ENCODE measurements at places on chromosomes 5 and 9.

DNA sequence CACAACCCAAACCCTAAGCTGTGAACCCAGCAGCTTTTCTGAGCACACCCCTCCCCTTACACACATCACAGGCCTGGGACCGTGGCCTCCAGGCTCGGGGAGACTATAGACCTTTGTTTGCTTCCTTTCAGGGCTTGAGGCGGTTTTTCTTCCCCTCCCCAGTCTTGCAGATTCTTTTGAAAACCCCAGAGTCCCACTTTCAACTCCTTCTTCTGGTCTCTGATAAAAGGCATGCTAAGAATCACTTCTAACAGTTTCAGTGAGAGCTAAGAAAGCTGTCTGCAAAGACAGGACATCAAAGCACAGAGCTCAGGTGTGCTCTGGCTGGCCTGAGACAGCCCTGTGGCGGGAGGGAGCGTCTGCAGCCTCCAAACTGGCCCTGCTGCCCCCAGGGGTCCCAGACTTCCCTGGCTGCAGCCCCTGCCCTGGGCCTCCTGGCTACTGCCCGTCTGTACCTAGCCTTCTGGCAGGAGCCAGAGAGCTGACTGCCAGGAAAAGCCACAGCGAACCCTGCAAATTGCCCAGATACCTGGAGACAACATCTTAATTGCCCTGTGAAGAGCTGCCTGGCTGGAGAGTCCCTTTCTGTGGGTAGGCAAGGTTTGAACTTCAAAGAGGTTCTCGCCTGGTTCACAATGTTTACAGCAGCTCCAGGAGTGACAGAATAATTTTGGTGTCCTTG lies 138.9 kb downstream of the GADD45G start:
- DNase-seq = no peak

DNA sequence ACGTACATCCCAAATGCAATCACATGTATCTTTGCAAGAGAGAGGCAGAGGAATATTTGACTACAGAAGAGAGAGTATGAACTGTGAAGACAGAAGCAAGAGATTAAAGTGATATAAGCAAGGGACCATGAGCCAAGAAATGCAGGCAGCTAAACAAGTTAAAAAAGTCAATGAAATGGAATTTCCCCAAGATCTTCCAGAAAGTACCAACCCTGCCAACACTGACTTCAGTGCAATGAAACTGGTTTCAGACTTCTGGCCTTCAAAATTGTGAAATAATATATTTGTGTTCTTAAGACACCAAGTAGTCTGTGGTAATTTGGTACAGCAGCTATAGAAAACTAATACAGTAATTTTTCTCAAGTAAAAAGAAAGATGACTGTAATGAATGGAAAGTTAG lies 20.9 kb downstream of the FOXI1 start:
- DNase-seq = no peak

DNA sequence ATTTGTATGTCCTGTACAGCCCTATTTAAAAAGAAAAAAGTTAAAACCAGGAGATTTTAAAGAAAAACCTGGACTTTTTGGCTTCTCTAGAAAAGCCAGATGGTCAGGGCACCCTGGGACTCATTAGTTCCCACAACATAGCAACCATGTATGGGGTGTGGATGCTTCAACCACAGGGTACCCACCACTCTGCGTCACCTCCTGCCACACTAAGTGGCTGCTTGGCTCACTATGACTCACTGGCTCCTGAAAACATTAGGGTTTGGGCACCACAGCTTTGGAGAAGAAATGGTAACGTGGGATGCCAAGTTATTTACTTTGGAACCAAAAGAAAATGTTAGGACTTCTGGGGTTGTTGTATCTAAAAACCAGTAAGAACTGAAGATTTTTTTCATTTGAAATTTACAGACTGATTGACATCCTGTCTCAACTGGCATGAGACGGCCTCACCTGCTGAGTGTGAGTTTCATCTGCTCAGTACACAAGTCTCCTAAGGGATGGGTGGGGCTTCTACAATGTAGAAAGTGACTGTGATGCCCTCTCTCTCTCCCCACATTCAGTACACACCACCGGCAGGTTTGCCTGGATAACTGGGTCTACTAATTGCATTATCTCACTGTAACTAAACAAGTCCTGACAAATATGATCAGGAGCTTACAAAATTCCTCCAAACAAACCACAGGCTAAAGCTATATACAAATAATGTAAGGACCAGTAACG lies 103.9 kb downstream of the ESM1 start:
- DNase-seq = peak; percentile 39

- no peak for DNase-seq
Observed at GRCh38 chr9:4317681-4318080, 17.8 kb upstream of the GLIS3 start.

DNA sequence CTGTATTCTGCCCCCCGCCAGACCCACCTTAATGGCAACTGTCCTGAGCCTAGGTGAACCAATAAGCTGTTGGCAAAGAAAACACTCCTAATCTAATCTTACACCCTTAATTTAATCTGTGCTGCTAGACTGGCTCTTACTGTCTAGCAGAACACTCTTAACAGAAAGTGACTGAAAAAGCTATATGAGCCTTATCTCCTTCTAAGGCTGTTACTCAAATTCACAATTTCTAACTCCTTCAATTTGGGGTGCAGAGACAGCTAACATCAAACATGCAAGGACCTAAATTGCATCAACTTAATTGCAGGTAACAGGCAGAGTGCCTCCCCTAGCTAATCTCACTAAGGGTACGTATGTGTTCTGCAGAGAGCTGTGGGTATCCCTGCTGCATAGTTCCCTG lies 49.5 kb upstream of the MAP1B start:
- no peak for DNase-seq

GRCh38 chr5:111126896-111127295 lies 34.7 kb downstream of the WDR36 start:
- DNase-seq = no peak

GRCh38 chr5:139157556-139157955 lies 40.6 kb downstream of the SIL1 start:
- DNase-seq = no peak

- no peak for DNase-seq
Observed at GRCh38 chr5:131463656-131464055, 171.4 kb downstream of the RAPGEF6 start.

DNA sequence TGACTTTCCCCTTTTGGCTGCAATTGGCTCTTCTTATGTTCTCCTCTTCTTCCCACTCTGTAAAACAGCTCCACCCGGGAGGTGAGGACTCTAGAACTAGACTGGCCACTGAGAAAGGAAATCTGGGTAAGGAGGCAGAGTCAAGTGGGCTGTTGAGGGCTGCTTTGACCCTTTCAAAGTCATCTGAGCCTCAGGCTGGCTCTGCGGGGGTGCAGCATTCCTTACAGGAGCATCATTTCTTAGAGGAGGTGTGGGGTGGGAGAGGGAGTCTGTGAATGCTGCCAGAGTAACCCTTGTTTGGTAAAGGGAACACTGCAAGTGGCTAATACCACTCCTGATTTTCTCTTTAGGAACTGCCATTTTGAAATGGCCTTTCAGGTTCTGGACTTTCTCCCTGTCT lies 377.7 kb upstream of the SMARCA2 start:
- no peak for DNase-seq

DNA sequence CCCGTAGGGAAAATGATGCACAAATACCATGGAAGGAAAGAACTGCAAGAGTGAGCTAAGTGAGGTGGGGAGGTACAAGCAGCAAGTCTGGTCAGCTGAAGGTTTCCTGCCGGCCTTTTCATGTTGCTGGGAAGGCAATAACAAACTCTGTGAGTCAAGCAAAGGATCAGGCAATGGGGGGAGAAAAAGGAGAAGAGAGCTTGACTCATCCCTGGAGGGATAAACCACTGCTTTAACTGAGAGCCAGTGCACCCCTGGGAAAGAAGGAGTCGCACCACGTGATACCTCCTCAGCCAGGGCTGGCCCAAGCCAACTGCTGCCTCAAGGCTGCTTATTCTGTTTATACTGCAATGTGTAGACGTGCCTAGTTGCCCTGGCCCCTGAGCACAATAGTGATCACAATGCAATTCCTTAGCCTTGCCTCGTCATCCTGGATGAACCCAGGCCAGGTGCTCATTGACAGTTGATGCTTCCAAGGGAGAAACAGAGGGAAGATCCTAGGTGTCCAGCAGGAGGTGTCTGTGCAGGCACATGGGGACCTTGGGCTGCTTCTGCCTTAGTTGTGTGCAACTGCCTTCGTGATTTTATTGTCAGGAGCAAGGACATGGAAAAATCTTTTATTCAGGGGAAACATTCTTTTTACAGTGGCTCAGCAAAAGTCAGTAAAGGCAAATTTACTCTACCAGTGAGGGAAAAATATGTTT lies 203.0 kb upstream of the TUT7 start:
- no peak for DNase-seq

DNA sequence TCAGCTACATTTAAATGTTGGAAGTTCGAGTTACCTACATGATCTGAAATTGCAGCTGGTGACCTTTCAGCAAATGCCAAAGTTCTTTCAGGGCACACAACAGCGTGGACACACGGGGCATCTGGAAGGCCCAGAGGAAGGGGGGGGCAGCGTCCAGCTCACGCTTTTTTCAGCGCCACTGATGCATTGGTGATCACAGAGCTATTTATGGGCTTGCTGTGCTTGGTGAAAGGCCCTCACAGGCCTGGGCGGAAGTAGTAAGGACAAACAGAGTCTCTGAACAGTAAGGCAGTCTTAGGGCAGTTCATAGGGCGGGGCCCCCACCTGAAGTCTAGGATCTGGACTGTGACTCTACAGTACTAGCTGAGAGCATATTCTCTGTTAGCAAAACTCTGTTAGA lies 6.6 kb upstream of the FBP2 start:
- no peak for DNase-seq

DNA sequence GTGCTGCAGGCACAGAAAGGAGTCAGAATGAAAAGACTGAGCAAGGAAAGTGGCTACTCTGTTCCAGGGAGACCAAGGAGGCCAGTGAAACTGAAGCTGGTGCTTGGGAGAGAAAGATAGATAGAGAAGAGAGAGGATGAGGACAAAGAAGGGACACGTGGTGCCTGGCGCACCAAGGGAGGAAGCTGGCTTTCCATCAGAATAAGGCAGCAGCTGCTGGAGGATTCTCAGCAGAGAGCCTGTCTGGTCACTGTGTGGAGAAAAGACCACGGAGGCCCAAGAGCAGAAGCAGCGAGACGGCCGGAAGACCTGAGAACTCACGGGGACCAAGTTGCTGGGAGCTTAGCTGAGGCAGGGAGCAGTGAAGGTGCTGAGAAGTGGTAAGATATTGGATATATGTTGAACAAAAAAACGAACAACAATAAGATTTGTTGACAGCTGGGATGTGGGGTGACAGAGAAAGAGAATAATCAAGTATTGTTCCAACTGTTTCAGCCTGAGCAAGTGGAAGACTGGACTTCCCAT lies 116.1 kb downstream of the SEMA5A start:
- DNase-seq = no peak

- DNase-seq = no peak
Observed at GRCh38 chr5:124825983-124826337, 79.5 kb upstream of the ZNF608 start.

- DNase-seq = no peak
Observed at GRCh38 chr5:109469896-109470662, 60.3 kb upstream of the PJA2 start.

DNA sequence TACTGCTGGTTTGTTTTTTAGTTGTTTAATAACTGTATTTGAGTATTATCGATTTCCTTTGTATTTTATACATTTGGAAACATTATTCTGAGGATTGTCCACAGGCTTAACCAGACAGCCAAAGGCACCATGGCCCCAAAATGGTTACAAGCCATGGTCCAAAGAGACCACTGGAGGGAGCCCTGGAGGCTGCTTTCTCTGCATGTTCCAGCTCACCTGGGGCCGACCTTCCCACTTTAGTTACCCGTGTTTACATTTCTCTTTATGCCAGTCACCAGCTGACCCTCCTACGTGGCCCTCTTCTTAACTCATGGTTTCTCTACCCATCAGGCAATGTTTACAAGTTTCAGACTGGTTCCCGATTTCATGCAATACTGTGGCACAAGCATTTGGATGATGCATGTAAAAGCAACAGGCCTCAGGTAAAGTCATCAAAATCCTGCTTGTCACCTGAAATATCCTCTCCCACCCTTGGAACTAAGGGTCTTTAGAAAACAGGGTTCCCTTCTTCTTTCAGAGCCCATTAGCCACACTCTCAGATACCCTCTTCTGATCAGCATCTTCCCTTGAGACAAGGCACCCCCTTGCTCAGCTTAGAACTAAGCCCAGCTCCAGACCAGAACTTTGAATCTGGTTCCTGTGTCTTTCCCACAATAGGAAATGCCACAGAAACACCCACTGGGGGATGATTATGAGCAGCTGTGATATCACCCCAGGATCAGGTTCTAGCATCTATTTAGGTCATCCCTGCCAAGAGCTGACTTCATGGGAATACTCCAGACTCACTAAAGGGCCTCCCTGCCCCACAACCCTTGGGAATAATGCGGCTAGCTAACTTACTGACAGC lies 49.9 kb upstream of the GARNL3 start:
- DNase-seq = no peak

DNA sequence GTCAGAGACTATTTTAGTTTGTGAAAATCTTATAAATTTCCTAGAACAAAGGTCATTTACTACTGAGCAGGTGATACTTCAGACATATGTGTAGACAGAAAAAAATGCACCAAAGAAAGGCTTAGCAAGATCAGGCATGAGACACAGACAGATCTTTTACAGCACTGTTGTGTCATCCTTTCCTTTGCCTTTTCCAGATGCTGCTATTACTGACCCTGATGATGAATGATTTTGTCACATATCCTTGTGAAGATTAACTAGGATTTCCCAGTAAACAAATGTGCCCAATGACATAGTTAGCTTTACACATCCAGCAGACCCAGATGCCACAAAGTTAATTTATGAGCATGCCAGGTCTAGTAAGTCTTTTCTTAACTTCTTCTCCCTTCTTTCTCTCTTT lies 68.2 kb downstream of the DMRTA1 start:
- no peak for DNase-seq

DNA sequence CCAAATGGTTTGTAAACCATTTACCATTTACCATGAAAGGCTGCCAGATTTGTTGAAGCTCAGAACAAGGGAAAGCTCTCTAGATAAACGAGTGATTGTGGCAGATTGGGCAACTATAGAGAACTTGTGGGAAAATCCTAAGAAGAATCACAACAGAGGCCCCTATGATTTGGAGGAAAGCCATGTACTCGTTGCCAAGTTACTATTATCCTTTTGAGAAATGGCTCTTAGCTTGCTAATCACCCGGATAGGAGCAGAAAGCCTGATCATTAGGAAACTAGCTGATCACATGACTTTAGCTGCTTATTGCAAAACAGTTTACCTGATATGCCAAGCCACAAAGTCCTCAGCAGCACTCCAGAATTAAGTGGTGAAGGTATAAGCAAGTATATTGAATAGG lies 23.5 kb upstream of the ATG10 start:
- no peak for DNase-seq

GRCh38 chr9:14183001-14183400 lies 130.9 kb downstream of the NFIB start:
- no peak for DNase-seq

GRCh38 chr5:163439092-163439425 lies 1.7 kb downstream of the CCNG1 start:
- DNase-seq = no peak

DNA sequence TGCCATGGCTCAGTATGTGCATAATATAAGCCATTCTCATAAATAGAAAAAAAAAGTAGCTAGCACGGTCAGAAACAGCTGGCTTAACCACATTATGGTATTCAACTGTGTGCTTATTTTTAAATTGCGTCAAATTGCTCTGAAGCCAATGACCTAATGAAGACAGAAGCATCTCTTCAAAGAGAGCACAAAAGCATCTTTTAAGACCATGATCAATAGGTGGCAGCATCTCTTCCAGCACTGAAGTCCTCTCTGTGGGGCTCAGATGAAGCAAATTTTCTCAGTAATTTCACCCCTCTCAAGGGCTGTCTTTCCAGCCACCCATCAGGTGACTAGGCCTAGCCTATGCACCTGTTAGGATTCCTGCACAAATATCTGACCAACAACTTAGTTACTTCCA lies 251.4 kb downstream of the GLIS3 start:
- DNase-seq = no peak

- no peak for DNase-seq
Observed at GRCh38 chr5:81245871-81246235, 12.7 kb downstream of the CKMT2 start.
